Stimulated activated CD8-positive, alpha-beta memory T cell treated with anti-CD3 and anti-CD28 coated beads, Interleukin-7, amount 100 ng/mL, for 24 hours (primary cell): ENCODE measurements at places on chromosomes 7 and 10.

- DNase-seq = no peak
These were observed 178.9 kb downstream of the BICC1 start for GRCh38 chr10:58691528-58691927.

GRCh38 chr10:22589851-22590514 is 124.4 kb downstream of the PIP4K2A start:
- DNase-seq = no peak

DNA sequence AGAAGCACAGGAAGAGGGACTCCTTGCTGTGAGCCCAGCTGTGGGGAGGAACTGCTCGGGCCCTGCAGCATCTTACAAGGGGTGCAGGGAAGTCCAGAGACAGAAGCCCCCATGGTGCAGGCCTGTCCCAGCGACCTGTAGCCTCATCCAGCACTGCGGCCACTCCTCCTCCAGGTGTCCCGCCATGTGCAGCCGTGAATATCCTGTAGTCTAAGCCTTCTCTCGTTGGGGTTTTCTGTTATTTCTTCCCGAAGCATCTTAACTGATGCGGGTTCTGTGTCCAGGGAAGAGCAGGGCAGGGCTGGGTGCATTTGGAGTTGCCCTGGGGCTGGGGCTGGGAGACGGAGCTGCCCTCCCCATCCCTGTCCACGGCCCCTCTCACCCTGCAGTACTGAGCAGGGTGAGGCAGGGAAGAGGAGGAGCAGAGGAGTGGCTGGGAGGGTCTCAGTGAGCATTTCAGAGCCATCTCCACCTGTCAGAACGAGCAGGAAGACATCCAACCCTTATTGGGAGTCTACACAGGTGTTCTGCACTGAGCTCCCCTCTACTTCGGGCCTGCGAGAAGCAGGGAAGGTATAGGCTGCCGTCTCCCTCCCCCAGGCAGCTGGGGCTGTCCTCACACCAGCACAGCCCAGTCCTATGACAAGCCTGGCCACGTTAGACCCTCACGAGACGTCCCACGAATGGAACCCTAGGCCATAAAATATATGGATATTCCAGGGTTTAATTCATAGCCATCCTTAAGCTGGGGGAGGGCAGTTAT is 494.5 kb downstream of the DNAJB6 start:
- no peak for DNase-seq

DNA sequence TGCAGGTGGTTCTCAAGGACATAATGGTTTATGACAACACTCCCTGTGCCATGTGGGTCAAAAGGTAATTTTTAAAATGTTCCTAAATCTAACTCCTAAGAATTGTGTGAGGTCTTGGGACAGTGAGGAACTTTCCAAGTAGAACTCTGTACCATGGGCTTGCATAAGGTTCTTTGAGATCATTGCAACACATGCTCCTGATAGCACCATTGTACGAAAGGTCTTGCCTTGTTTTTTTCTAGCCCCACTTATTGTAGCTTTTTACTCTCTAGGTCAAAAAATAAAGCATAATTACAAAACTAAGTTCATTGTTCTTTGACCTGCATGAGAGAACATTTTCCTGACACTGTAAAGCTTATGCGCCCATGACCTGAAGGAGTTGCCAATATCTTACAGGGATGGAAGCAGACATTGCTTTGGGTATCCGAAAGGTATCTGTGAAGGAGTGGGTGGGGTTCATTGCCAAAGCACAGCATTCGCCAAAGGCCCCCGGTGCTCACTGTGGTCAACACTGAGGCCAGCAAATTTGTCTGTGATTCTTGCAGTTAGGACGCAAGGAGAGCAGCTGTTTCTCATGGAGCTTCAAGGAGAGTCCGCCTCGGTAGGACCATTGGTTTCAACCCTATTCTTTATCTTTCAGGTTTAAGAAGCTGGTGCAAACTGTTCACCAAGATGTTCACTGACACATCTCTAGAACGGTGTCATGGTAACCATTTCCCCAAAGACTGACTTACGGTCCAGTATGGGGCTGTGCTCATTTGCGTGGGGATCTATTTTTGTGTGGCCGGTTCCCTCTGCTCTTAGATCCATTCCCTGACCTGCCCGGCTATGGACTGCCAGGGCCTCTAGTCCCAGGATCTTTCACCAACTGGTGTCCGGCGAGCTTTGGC is 7.6 kb upstream of the PRKAG2 start:
- DNase-seq = no peak

DNA sequence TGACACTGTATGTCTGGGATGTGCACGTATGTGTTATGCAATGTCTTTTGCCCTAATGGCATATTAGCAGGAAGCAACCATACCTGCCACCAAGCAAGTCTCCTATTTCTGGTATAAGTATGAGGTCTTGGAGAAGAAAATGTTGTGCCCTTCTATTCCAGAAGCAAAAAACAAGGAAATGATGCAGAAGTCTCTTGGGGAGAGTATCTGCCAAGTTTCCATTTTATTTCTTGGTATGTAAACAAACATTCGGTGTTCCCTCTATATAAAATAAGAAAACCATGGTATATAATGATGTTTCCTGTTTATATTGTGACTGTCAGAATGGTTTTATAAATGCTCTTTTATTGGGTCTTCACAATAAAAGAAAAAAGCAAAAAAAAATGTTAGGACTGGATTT is 19.3 kb upstream of the MYO3A start:
- DNase-seq = no peak

DNA sequence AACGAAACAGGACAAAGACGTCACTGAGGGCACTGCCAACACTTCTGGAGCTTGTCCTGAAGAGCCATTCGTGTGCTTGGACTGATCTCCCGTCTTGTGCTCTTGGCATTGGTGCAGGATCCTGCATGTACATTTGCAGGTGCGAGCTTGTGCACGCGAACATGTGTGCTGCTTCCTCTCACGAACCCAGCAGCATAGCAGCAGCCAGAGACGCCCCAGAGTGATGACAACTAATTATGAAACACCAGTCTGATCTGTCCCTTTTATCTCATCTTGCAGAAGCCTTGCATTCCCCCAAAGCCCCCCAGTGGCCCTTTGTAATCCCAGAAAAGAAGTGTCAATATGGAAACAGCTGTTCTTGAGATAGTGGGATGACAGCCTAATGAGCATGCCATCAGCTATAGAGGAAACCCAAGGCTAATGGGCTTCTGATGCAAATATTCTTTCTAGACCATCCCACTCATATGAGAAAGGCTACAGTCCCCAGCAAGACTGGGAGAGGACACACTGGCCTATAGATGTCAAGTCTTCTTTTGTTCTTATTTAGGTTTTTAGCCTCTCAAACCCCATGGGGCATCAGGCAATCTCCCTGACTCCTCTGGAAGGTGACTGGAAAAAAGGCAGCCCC is 310.6 kb downstream of the FRMD4A start:
- no peak for DNase-seq

GRCh38 chr7:37311355-37311754 is 137.3 kb downstream of the ELMO1 start:
- DNase-seq = no peak

DNA sequence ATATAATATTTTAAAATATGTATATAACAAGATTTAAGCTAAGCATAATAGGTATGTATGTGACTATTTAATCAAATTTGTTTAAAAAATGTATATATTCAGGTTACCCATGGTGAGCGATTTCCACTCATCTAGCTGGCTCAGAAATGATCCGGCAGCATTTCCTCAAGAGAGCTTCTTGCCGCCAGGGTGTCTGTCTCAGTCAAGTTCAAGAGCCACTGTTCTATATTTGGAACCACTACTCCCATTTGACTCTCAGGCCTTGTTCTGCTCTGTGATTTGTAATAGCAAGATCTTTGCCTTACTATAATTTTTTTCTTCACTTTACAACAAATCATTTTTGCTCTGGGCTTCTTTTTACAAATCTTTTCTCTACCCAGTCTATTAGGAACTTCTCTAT is 48.7 kb upstream of the CNTNAP2 start:
- no peak for DNase-seq

DNA sequence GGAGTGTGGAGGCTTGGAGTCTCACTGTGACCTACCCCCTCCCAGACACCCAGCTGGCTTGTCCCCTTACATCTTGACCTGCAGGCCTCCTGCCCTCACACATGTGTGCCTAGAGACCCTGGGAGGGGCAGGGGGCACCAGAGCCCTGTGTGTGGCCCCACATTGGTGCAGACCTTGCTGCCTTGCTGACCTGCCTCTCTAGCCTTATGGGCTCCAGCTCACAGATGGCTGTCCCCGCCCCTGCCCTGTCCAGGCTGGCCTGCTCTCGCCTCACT is 9.4 kb downstream of the ADAMTS14 start:
- DNase-seq = no peak

GRCh38 chr10:70477661-70478162 is 855 bp upstream of the PALD1 start:
- peak; percentile 35 for DNase-seq

- DNase-seq = no peak
These were observed 86.2 kb downstream of the ITIH5 start for GRCh38 chr10:7580520-7580919.

DNA sequence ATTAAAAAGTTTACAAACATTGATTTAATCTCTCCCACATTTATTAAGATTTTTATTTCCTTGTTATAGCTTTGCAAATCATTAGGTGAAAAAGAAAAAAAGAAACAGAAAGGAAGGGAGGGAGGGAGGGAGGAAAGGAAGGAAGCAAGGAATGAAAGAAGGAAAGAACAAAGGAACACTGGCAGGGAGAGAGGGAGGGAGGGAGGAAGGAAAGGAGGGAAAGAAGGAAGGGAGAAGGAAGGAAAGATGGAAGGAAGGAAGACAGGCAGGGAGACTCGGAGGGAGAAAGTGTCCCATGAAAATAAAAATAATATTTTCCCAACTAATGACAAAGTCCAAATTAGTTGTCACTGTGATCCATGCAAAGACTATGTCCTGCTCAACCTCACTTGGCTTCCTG is 6.3 kb upstream of the ITGA8 start:
- no peak for DNase-seq

DNA sequence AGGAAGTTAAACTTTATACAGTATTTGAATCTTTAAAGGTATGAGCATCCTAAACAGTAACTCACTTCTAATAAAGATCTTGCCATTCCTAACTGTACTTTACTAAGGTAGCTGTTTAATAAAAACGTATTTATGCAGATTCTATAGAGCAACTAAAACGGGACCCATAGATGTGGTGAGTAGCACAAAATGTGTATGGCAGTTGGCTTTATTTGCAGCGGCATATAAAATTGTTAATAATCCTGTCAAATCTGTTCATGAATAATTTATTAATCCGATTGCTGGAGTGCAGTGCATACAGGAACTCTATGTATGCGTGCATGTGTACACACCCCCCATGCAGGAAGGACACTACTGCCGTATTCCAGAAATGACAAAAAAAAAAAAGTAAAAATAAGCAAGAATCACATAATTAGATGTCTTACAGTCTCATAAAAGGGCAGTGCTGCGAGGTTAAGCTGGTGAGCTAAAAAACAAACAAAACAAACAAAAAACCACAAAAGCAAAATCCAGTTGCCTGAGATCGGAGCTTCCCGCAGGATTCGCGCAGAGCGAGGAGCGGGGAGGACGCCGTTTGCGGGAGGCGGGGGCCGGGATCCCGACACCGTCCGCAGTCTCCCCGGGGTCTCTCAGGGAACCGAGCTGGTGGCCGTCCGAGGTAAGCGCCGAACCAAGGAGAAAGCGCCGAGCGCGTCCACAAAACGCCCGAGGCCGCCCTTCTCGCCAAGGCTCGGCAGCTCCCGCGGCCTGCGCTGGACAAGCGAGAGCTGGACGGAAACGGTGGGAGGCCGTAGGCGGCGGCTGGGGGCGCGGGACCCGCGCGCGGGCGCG is 518 bp upstream of the COMMD3 start:
- DNase-seq = no peak
